ENCODE measurements at places on chromosomes 13 and 19. TPM values are rescaled to one million over a fixed set of nuclear protein-coding genes. Genes with fewer than 3 reads are reported as not detected.
A peak's percentile ranks its signal among the peaks of the same experiment; 100 is the strongest.

GRCh38 chr19:30357580-30357954 lies 14.6 kb upstream of the ZNF536 start:
- no peak for DNase-seq

DNA sequence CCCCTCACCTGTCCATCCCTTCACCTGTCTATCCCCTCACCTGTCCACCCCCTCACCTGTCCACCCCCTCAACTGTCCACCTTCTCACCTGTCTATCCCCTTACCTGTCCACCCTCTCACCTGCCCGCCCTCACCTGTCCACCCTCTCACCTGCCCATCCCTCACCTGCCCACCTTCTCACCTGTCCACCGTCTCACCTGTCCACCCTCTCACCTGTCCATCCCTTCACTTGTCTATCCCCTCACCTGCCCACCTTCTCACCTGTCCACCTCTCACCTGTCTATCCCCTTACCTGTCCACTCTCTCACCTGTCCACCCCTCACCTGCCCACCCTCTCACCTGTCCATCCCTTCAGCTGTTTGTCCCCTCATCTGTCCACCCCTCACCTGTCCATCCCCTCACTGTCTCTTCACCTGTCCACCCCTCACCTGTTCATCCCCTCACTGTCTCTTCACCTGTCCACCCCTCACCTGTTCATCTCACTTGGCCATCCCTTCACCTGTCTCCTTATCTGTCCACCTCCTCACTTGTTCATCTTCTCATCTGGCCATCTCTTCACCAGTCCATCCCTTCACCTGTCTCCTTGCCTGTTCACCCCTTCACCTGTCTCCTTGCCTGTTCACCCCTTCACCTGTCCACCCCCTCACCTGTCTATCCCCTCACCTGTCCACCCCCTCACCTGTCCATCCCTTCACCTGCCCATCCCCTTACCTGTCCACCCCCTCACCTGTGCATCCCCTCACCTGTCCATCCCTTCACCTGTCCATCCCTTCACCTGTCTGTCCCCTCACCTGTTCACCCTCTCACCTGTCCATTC lies 12.7 kb upstream of the KANK2 start:
- DNase-seq: no peak

GRCh38 chr13:23599083-23599925 lies 29.1 kb downstream of the TNFRSF19 start:
- DNase-seq: no peak

Gene HSPB6
- total RNA-seq: 0.06 TPM

Gene TNFSF13B
- not detected for total RNA-seq

DNA sequence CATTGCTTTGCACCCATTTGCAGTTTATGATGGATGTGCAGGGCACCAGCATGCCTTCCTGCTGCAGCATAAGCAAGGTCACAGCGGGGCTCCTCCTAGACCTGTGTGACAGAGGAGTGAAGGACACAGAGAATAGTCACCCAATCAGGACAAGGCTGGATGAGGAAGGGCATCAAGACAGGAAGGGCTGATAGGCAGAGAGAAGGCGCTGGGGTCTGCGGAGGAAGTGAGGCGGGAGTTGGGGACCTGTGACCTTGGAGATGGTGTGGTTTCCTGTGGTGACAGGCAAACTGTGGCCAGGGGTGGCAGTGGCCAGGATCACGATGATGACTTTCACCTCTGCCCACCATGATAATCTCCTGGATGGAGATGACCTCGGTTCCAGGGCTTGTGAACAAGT lies 16.4 kb upstream of the KCTD15 start:
- DNase-seq: no peak

DNA sequence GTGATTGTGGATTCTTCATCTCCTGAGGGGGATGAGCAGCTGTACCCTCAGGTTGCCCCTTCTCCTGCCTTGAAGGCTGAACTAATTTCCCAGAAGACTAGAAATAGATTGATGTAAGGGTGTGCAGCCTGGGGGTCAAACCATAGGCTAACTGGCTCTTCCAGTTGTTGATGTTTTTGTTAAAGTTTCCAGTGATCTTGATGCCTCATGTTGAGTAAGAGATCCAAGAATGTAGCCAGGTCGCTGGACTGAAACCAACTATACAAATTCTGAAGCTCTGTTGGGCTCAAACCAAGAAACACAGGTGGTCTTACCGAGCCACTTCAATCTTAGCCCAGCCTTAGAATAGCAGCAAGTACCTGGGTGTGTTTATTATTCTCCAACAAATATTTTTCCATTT lies 391.8 kb downstream of the KLF5 start:
- DNase-seq: no peak

DNA sequence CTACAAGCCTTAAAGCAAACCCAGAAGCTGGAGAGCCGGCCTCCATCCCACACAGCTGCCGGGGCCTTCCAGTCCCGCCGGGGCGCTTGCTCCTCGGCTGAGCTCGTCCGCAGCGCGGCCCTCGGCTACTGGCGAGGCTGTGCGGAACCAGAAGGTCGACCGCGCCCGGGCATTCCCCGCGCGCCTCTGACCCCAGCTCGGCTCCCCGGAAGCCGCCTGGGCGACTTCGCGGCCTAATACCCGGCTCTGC lies 863 bp downstream of the ANKRD10 start:
- no peak for DNase-seq

Gene B3GNT3
- 0.06 TPM for total RNA-seq

GRCh38 chr19:4303819-4304537 lies 420 bp upstream of the FSD1 start:
- DNase-seq: no peak

GRCh38 chr13:60838581-60838980 lies 441.6 kb downstream of the TDRD3 start:
- DNase-seq: no peak

DNA sequence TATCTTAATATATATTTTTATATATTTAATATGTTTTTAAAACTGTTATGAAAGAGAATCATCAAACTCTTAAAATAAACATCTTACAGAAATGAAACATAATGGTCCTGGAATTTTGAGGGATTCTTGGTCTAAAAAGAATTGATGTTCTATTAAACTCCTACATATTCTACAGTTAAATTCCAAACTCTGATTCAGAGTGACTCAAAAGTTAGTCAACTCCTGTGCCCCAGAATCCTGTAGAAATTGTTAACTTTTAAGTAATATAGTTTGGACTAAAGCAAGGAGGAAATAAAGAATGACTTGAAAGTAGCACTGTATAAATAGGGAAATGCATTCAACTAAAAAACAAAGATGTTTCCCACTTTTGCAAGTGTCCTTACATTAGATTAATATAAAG lies 47.7 kb downstream of the FNDC3A start:
- peak; percentile 1 for DNase-seq

GRCh38 chr13:40406405-40407120 lies 259.9 kb downstream of the FOXO1 start:
- DNase-seq: no peak

DNA sequence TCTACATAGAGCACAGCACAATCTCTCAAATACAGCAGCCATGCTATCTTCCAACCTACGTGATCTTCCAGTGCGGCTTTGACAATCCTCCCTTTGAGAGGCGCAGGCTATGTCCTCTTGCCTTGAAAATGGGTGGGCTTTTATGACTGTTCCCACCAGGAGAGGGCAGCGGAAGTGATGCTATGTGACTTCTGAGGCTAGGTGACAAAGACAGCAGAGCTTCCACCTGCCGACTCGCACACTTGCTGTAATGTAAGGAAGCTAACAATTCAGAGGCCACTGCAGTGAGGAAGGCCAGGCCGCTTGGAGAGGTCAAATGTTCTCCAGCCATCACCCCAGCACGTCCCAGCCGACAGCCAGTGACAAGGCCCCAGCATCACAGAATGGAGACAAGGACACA lies 65.8 kb downstream of the MRPL57 start:
- no peak for DNase-seq

DNA sequence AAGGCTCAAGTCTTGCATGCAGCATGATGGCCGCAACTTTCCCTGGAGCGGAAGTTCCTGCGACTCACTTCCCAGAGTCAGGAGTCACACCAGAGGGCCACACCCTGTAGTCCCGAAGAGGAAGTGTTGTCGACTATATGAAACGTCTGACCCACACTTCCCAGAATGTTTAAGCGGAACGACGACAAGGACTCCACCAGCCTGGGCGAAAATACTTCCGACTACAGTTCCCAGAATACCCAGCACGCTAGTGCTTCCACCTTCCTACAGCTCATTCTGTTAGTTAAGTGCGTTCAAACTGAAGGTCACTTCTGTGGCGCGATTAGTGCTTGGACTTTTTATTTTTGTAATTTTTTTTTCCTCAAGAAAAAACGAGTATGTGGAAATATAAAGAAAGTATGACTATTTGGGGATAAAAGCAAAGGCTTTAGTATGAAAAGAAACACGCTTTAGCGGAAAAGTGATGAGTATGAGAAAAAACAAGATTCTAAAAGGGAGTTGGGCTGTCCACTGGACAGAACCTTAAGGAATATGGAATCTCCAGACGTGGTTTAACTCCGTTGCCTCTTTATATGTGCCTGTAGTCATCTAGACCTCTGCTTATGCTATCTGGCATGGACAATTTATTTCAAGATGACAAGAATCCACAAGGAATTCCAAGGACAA lies 15.5 kb upstream of the ZNF112 start:
- peak; percentile 11 for DNase-seq

Gene ETV2
- not detected for total RNA-seq

DNA sequence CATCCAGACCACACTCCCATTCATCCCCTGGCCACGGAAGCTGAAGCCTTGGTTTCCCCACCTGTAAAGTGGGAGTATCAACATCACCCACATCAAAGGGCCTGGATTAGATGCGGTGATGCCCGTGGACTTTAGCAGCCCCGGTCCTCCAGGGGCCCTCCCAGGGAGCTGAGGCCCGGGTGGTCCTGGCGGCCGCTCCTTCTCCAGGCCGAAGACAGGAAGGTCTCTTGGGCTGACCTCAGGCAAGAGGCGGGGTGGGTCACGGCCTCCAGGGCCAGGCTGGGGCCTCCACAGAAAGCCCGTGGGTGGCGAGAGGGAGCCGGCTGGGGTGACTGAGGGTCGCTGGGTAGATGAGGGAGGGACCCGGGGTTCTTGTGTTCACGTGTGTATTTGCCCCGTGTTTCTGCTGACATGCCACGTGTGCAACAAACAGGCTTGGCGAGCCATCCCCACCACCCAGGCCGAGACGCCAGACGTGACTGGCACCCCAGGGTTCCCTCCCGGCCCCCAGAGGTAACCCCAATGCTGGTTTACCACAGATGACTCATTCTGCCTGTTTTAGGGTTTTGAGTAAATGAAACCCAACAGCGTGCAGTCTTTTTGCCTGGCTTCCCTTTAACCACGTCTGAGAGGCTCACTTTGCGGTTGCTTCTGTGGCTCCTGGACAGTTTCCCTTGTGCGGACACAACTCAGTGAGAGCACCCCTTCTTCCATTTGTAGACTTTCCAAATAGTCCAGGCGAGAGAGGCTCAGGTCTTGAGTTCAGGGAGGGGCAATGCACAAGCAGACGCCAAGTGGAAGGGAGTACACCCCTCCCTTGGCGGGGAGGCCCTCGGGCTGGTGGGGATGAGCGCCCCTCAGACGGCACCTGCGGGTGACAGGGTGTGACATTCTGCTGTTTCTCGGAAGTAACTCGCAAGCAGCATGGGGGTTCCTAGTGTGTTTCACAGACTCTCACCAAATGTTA lies 42.9 kb downstream of the C13orf46 start:
- peak; percentile 46 for DNase-seq

DNA sequence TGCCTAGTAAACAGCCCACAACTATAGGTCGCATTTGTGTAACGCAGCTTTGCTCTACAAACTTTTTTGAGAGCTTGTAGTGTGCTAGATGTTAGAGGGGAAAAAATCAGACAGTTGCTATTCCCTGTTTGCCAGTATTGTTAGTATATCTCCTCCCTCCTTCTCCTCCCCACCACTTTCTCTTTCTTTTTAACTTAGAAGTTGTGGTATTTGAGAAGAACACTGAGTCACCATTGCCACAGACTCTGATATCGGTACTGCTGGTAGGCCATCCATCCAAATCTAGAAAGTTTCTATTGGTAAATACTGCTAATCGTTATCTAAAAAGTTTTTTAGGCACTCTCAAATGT lies 666 bp downstream of the POMP start:
- DNase-seq: peak; percentile 25

DNA sequence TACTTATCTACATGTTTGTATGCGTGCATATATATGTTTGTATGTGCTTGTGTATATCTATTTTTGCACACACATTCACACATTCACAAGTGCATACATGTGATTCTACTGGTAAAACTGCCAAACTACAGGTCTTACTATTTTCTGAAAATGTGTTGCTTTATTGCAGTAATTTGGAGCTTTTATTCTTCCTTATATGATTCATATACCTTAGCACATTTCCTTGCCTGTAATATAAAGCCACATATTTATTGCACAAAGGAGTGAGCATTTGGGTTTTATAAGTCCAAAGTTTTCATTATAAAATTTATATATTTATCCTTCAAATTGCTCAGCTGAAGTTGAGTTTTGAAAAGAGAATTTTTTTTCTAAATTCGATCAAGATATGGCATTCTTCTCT lies 1120.4 kb upstream of the PCDH9 start:
- no peak for DNase-seq

Measured in Daoy (cell line).